ENCODE measurements at places on chromosomes 1 and 21.

DNA sequence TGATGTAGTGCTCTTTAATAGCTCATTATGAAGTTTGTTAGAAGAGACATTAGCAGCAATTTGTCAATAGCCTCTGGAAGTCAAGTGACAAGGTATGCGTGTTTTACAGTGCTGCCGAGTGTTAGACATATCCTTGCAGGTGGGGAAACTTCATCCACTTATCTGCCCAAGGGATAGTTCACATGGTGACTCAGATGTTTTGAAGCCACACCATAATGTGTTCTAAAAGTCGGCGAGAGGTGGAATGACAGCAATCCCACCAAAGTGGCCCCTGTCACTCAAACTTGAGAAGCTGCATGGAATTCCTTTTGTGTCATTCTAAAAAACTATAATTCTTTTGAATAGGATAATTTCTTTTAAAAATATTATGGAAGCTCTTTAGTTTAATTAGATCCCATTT, 98.1 kb downstream of the RUNX1 start:
- no peak for DNase-seq

- DNase-seq = peak; percentile 74
Measured at GRCh38 chr1:39098546-39099250, 72.5 kb downstream of the NDUFS5 start.

- no peak for DNase-seq
Measured at GRCh38 chr1:71270394-71270915, 189.6 kb upstream of the ZRANB2 start.

- no peak for DNase-seq
Measured at GRCh38 chr1:117210831-117211261, at the start of gene VTCN1. Gene VTCN1, minus strand, starts transcription at chr1:117210927. Its CDS starts 72 bp downstream, at chr1:117210855.

- no peak for DNase-seq
Measured at GRCh38 chr1:101005183-101005582, 20.4 kb downstream of the DPH5 start.

DNA sequence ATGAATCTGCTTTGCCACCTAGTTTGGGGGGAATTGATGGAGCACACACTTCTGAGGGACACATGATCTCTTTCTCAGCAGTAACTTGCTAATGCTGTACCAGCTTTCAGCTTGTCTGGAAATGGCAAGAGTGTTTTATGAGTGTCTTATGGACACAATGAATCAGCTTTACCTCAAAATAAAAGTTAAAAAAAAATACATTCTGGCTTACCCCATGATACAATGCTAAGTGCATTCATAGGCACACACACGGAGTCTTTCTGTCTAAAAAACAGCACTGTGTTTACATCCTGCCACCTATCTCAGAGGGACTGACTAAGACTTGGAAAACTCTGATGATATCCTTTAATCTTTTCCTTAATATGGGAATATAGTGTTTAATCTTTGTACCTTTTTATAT, 455.5 kb upstream of the ADAMTS5 start:
- DNase-seq = no peak

DNA sequence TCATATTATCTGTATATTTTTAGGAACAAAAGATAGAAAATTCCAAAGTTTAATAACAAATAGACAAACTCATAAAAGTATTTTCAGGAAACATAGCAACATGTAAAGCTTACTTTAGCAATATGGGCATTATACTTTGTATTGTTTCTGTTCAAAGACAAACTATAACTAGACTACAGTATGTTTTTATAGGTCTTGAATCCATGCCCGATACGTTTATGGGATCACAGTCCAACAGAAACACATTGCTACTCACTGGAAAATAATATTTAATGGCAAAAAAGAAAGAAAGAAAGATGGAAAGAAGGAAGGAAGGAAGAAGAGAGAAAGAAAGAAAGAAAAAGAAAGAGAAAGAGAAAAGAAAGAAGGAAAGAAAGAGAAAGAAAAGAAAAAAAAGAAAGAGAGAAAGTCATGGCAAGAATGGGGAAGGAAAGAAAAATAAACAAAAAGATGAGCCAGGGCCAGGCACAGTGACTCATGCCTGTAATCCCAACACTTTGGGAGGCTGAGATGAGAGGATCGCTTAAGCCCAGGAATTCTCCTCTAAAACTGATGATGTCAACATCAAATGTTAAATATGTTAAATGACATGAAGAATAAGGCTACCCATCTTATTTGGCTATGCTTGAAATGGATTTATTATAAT, 32.7 kb downstream of the TM2D1 start:
- DNase-seq = no peak

GRCh38 chr1:6580119-6580592, 362 bp downstream of the ZBTB48 start:
- DNase-seq = no peak

GRCh38 chr1:168794057-168794456, 65.1 kb upstream of the DPT start:
- DNase-seq = no peak

DNA sequence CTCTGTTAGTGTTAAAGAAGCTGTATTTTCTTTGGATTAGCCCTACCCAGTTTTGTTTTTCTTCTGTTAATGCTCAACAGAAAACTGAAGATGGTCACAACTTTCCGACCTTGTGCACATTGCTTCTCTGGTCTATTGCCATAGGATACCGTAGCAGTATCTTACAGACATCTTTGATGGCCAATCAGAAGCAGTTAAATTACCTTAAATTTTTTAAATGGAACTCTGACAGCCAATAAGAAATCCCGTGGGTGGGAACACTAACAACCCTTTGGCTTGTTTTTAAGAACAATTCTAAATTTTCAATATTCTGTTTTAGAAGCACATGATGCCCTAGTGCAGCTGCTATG, 17.2 kb downstream of the NFYC start:
- DNase-seq = no peak

- DNase-seq = no peak
Measured at GRCh38 chr1:74637296-74637695, 36.3 kb downstream of the ERICH3 start.

GRCh38 chr1:201556841-201557571, 18.1 kb downstream of the NAV1 start:
- no peak for DNase-seq

GRCh38 chr1:207870306-207871031, 40.5 kb downstream of the CD34 start:
- DNase-seq = no peak

- peak; percentile 56 for DNase-seq
Measured at GRCh38 chr1:1157914-1158710, 15.6 kb upstream of the TTLL10 start.

- DNase-seq = peak; percentile 53
Measured at GRCh38 chr21:43269440-43269839, 100.6 kb downstream of the CRYAA start.

DNA sequence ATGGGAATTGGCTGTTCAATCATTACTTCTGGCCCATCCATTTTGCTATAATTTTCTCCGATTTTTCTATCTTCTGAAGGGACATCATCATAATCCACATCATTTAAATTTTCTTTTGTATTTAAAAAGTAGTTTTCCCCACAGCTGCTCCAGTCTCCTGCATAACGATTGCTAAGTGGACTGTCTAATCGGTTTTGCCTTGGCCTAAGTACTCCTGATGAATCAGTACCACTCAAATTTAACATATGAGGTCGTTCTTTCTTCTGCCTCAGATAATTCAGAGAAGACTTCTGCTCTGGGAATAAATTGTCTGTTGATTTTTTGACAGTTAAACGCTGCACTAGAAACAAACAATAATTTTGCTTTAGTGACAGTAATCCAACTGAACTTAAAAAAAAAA, 41.9 kb downstream of the SYDE2 start:
- no peak for DNase-seq

DNA sequence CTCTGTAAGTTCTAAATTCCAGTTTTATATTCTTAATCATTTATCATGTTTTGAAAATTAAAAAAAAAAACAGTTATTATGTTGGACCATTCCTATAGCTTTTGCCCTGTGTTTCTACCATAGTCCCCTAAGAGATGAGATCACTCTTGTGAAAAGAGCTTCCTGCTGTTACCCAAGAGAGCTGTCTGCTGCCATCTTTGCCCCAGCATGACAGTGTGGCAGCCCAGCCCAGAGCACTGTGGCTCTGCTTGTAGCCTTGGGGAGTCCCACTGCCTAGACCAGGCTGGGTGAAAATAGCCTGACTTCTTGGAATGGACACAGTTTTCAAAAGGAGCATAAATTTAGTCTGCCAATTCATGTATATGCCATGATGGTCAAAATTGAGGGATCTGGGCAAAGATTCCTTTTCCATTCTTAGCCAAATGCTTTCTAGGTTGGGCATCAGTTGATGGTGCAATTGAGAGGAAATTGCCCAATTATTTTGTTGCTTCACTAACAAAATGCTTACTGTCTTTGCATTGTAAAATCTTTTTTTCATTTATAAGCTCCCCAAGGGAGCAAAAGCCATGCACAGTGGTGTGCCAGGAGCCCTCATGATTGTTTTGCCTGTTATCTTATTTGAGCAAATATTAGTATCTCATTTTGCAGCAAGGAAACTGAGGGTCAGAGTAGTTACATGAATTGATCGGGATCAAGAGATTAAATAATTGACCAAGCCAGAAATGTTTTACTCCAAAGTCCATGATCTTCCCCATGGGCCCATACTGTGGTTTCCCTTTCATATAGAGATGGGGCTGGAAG, 72.8 kb downstream of the ETS2 start:
- no peak for DNase-seq

GRCh38 chr1:9233241-9233941, 1.2 kb upstream of the H6PD start:
- DNase-seq = no peak

- DNase-seq = no peak
Measured at GRCh38 chr1:247825362-247825761, 1.4 kb upstream of the OR14A16 start.

DNA sequence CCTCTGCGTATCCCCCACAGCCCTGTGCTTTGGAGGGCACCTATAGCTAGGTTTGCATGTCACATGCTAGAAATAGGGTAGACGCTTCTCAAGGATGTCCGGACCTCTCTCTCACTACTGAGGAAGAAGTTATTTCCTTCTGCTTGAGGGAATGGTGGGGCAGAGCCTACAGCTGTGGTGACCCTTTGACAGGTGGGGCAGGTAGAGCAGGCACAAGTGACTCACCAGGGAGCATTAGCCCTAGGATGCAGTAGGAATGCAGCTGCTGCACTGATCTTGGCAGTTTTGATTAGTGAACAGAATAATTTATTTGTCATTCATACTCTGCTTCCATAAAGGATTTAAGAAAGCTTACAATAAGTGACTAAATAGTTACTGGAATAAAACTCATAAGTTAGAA, 129.6 kb upstream of the HOOK1 start:
- no peak for DNase-seq

DNA sequence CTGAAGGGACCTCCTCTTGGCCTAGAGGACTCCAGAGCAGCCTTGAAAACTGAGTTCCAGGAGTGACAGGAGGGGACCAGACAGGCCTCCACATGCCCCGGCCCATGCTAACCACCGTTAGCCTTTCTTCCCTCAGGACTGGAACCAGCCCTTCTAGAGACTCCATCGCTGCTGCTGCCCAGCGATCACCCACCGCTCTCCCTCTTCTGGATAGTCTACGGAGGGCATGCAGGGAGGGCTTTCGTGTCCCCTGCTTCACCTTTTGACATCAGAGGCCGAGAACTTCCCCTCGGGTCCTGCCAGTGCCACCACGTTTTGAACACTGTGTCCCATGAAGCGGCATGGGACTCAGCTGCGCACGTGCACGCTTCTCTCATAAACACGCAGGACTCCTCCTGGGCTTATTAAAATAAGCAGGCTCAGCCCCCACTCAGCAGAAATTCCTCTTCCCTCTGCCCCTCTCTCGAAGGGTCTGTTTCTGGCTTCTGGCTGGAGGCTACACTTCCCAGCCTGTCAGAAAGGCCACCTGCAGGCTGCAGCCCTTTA, 26.6 kb downstream of the NPHP4 start:
- no peak for DNase-seq

GRCh38 chr1:168960595-168960994, 145.9 kb upstream of the ATP1B1 start:
- DNase-seq = no peak

DNA sequence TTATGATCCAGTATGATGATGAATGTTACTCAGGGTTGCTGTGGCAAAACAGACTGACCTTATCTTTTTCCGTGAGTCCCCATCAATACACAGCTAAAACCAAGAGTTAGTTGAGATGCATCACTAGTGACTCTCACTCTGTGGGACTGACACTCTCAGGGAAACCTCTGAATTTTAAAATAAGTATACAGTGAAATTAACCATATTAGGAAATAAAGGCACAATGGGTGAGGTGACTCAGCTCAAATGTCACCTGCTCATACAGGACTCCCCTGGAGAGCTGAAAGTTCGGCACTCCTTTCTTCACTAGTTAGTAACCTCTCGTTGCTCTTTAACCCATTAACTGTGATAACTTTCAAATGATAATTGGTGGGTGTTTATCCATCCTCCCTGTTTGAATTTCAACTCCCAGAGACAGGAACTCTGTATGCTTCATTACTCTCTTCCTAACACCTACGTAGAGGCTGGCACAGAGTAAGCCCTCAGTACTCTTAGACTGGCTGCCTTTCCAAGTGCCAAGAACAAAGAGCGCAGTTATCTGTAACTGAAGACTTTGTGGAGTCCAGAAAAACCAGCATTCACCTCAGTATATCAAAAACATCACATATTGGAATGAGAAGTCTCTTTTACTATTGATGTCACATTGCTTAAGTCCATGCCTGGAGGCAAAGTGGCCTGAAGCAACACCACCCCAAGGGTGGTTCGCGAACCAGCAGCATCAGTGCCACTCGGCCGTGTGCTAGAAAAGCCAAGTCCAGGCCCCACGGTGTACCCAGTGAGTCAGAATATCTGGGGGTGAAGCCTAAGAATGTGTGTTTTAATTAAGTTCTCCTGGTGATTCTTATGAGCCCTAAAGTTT, 91.1 kb downstream of the NIBAN1 start:
- no peak for DNase-seq

- DNase-seq = no peak
Measured at GRCh38 chr21:42515708-42516502, 2.3 kb downstream of the SLC37A1 start.

GRCh38 chr1:118073648-118074435, 111.2 kb downstream of the SPAG17 start:
- DNase-seq = no peak

DNA sequence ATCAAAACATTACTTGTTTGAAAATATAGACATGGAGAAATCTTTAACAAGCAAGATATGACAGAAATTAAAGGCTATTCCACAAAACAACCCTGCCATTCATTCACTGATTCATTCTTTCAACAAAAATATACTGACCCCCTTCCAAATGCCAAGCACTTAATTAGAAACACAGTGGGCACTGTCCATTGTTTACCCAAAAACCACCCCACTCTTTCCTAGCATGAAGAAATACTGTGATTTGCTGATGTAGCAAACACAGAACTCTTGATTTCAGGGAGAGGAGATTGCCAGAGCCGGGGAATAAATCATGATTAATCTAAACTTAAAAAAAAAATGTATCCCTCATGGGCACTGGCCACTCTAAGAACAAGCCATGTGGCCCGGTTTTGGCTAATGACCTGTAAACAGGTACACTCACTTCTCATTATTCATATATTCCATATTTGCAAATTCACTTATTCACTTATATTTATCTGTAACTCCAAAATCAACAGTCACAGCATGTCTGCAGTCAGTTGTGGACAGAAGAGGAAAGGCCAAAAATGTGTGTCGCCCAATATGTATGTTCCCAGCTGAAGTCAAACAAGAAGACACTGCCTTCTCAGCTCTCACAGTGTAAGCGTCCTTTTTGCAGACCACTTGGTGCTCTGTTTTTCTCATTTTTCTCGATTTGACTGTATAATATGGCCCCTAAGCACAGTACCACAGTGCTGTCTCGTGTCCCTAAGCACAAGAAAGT, 133.1 kb downstream of the SMYD3 start:
- DNase-seq = no peak
